ENCODE measurements at places on chromosomes 1 and 21.

DNA sequence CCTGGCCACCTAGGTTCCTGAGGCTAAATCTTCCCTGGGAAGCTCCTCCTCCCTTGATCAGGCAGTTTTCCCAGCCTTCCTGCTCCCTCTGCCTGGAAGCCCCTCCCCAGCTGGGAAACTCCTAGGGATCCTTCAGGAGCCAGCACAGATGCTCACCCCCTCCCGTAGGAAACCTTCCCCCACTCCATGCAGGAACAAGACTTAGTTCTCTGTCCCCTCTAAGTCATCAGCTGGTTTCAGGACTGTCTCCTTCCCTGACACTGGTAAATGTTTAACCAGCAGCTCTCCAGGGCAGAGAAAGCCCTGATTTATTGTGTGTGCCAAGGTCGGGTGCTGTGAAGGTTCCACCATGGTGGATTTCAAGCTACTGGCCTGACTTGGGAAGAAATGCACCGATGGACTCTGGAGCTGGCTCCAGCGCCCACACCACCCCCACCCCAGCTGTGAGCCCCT lies 25.0 kb downstream of the TTC39A start:
- DNase-seq = no peak

DNA sequence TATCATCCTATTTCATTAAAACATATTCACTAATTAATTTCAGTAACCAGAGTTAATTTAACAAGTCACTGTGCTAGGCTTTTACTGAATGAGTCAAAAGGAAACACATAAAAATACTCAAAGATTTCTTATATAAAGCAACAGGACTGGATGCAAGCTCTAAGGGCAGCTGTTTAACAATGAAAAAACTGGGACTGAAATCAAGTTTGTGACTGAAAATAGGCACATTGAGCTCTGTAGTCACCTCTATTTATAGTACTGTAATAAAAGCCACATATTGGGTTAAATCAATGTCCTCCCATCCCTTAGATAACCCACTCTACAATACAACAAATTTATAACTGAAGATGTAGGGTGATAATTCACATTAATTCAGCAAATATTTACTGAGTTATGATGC lies 52.4 kb downstream of the SMYD3 start:
- DNase-seq = no peak

GRCh38 chr1:247111700-247112478 lies 7.7 kb upstream of the ZNF669 start:
- DNase-seq = no peak

GRCh38 chr1:52294580-52294979 lies 71.4 kb downstream of the CC2D1B start:
- no peak for DNase-seq

- DNase-seq = no peak
These were observed 4.1 kb downstream of the KIF26B start for GRCh38 chr1:245158913-245159312.

DNA sequence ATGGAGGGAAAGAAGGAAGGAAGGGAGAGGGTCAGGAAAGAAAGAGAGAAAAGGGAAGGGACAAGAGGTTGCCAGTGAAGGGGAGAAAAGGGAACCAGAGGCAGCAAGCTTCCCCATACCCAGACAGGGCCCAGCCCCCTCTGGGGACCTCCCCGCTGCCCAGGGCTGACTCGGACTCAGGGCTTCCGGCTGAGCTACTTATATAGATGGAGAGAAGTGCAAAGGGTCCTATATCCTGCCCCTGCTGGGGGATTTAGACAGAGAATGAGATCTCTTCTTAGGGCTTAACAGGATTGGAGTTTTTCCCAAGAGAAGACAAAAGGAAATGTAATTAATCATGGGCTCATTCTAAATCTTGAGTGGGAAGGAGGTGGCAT lies at the start of gene ETV3L:
Gene ETV3L (minus strand): TSS at position 176 of the 377 bp plus-strand sequence. CDS start 285 bp downstream, outside the sequence.
- no peak for DNase-seq

GRCh38 chr1:113094506-113094905 lies 21.5 kb downstream of the LRIG2 start:
- DNase-seq = no peak

DNA sequence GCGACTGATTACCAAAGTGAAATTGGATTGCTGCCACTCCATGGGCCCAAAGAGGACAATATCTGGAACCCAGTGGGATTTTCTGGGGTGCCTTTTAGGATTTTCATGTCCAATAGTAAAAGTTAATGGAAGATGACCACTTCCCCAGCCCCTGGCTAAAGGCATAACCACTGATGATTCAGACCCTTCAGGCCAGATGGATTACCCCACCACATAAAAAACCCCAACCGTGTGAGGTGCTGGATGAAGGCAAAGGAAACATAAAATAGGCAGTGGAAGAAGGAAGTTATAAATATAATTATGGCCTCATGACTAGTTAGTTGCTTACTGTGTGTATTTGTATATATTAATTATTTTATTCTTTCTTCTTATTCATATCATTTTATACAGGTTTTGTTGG lies 40.2 kb upstream of the IL10 start:
- no peak for DNase-seq

- DNase-seq = no peak
These were observed 88.3 kb downstream of the SMYD3 start for GRCh38 chr1:246418565-246419312.

DNA sequence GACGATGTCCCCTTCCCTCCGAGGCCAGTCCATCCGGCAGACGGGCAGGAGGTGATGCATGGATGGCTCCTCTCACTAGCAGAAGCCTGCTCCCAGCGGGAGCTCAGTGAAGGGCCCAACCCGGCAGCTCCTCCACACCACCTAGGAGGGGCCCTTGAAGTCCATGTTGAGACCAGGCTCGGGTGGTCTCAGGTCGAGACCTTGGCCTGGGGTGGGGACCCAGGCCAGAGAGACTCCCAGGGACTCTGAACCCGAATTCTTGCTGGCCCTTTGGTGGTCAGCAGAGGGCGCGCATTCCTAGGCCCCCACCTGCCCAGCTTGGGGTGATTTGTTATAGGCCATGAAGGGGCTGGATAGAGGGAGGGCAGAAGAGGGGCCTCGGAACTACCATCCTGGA lies 642 bp upstream of the NT5C1A start:
- no peak for DNase-seq

DNA sequence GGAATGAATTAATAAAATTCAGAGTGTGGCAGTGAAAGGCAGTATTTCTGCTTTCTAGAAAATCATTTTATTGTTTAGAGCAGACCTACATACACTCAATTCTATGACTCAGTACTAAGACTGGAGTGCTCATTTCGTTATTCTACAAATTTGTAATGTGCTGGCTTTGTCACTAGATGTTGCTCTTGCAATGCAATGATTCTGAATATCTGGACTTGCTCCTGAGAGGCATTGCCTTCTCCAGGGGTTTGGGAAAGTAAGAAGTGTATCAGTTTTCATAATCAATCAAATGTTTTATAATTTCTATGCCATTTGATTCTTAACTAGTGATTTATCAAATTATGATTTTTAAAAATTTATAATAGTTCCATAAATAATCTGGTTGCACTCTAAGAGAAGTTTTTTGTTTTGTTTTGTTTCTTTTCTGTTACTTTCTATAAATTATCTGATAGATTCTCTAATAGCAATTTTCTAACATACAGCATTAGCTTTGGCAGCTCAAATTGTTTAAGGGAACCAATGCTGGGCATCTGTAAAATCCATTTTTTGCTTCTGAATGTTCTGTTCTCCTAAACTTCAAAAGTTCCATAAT lies 280.5 kb upstream of the SGIP1 start:
- DNase-seq = no peak

DNA sequence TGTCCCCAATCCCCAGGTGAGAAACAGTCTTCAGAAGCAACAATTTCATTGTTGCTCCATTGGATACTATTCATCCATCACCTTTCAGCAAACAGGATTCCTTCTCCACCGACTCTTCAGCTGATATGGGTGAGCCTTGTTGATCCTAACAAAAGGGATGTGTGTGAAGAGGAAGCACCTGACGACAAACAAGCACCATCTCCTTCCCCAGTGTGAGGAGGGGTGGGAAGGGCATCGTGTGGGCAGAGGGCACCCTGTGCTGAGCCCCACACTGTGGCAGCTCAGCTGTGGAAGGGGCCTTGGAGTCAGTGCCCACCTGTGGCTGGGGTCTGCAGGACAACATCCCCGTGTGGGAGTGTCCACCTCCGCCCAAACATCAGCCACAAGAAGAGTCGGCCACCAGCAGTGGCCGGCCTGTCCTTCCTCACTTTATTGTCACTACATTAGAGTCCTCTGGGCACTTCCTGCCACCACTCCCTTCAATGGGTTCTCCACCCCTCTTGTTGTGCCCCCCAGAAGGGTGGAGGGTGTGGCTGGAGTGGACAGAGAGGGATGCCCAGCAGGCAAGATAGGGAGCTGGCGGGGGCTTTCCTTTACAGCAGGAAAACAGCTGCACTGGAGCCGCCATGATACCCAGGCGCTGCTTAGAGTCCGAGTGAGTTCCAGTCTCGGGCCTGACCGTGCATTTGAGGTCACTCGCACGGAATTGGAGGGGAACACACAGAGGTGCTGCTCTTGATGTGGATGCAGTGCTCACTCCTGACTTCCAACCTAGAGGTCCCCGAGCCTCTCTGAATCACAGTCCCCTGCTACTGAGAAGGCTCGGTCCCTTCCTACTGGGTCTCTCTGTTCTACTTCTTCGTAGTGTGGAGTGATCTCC lies 40.9 kb downstream of the VPS26C start:
- DNase-seq = no peak

DNA sequence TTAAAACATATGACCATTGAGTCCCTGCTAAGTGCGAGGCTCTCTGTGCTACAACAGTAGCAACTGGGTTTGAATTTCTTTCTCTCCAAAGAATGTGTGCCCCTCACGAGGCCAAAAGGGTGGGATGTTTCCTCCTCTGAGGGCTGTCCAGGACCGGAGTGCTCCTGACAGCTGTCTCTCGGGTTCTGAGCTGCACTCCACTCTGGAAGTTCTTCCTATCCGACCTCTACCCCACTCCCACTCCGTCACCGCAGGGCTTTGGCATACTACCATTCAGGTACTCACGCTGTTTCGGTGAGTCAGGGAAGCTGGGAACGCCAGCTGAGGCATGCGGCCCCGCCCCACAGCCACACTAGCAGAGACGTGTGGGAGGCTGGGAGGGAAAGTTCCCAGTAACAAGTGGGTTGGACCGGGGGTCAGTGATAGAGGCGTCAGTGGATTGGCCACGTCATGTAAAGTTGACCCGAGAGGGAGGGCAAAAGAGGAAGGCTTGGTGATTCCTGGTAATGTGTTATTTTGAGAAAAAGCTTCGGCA lies 705 bp upstream of the SLC50A1 start:
- peak; percentile 75 for DNase-seq

GRCh38 chr1:234114648-234115307 lies 210.3 kb downstream of the SLC35F3 start:
- peak; percentile 14 for DNase-seq

GRCh38 chr1:223330466-223330865 lies 33.5 kb downstream of the SUSD4 start:
- DNase-seq = no peak

DNA sequence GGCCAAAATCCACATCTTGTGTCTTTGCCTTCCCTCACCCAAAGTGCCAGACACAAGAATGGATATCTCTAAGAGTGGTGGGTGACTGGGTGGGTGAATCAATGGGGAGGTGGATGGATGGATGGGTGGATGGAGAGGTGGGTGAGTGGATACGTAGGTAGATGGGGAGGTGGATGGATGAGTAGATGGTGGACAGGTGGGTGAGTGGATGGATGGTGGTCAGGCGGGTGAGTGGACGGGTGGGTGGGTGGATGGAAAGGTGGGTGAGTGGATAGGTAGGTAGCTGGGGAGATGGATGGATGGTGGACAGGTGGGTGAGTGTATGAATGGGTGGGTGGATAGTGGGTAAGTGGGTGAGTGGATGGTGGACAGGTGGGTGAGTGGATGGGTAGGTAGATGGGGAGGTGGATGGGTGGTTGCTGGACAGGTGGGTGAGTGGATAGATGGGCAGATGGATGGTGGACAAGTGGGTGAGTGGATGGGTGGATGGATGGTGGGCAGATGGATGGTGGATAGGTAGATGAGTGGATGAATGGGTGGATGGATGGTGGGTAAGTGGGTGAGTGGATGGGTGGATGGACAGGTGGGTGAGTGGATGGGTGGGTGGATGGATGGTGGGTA lies 34.2 kb downstream of the SLC19A1 start:
- DNase-seq = no peak

- no peak for DNase-seq
These were observed 79.5 kb downstream of the JAK1 start for GRCh38 chr1:64886877-64887276.

DNA sequence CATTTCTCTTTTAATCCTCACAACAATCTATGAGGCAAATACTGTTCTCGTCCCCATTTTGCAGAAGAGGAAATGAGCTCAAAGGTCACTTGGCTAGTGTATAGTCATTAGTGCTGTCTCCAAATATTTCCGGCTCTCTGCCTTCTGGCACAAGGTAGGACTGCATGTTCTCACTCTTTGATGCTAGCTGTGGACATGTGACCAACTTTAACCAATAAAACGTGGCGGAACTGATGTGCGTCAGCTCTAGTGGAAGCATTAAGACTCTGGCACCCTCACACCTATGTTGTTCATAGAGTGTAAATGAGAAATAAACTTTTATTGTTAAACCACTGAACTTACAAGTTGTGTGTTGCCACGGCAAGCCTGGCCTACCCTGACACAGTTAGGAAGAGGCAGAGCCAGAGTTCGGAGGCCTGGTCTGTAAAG lies 5.0 kb upstream of the KIF21B start:
- DNase-seq = no peak

GRCh38 chr1:214842856-214843255 lies 239.7 kb upstream of the KCNK2 start:
- no peak for DNase-seq

DNA sequence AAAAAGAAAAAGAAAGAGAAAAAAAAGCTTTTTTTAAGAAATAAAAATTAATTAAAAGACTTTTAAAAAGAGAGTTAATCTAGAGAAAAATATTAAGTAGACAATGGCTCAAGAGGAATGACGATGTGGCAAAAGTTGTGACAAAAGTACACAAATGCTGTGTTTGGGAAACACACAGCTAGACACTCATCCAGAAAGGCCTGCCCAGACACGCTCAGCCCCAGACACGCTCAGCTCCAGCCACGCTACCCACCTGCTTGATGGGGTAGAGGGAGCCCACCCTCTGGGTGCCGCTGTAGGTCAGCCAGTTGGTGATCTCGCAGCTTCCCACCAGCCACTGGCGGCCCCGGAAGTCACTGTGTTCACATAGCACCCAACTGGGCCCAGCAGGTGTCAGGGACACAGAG lies 10.2 kb downstream of the CD52 start:
- DNase-seq = no peak

- no peak for DNase-seq
These were observed 102.7 kb upstream of the CD55 start for GRCh38 chr1:207218512-207219362.

GRCh38 chr1:11030865-11031264 lies 16.2 kb downstream of the MASP2 start:
- DNase-seq = no peak

DNA sequence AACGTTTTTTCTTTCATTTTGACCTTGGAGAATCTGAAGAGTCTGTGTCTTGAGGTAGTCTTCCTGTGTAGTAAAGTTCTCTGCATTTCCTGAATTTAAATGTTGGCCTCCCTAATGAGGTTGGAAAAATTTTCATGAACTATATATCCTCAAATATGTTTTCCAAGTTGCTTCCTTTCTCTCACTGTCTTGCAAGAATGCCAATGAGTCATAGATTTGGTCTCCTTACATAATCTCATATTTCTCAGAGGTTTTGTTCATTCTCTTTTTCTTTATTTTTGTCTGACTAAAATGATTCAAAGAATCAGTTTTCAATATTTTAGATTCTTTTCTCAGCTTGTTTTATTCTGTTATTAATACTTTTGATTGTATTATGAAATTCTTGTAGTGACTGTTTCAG lies 87.6 kb downstream of the DRAM2 start:
- DNase-seq = no peak

- no peak for DNase-seq
These were observed 13.8 kb upstream of the ABCB10 start for GRCh38 chr1:229572286-229572685.

- no peak for DNase-seq
These were observed 19.8 kb downstream of the PLA2G2E start for GRCh38 chr1:19903621-19904020.

All from stimulated activated CD4-positive, alpha-beta T cell treated with anti-CD3 and anti-CD28 coated beads, Interleukin-2, amount 100 ng/mL, for 48 hours (primary cell).